ENCODE measurements at places on chromosomes 1 and 21. TPM values are rescaled to one million over a fixed set of nuclear protein-coding genes. Genes with fewer than 3 reads are reported as not detected.

- H3K27ac ChIP-seq: no peak overlapping the region
- no peaks in the 10 kb centered on the region for H3K4me1 ChIP-seq
- no peak for DNase-seq
- H3K4me3 ChIP-seq: no peak overlapping the region
- no peaks in the 10 kb centered on the region for H3K27me3 ChIP-seq
Measured at GRCh38 chr1:46983830-46984586, 39.5 kb upstream of the CYP4X1 start.

DNA sequence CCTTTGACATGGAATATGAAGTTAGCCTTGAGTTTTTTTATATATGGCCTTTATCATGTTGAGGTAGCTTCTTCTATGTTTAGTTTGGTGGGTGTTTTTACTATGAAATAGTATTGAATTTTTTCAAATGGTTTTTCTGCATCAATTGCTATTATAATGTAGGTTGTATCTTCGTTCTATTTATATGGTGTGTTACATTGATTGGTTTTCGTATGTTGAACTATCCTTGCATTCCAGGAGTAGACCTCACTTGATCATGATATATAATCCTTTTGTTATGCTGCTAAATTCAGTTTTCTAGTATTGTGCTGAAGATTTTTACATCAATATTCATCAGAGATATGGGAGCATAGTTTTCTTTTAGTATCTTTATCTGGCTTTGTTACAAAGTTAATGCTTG lies 55.8 kb downstream of the C1orf198 start:
- H3K4me1 ChIP-seq: no peaks in the 10 kb centered on the region
- no peak overlapping the region for H3K27ac ChIP-seq
- H3K27me3 ChIP-seq: no peaks in the 10 kb centered on the region
- H3K36me3 ChIP-seq: no peaks in the 10 kb centered on the region
- DNase-seq: no peak
- no peak overlapping the region for H3K4me3 ChIP-seq

The SERTAD4 gene
- polyA plus RNA-seq: 0.22 TPM

The COL6A2 gene
- 1,065 TPM for polyA plus RNA-seq

The ADORA1 gene
- 0.56 TPM for polyA plus RNA-seq

The SELL gene
- polyA plus RNA-seq: not detected

Data from IMR-90 (cell line).